DMS79 treated with DMSO at 0.1 percent for 48 hours (cell line): ENCODE measurements at places on chromosomes 13 and 19.
A peak's percentile ranks its signal among the peaks of the same experiment; 100 is the strongest.

- DNase-seq = no peak
Observed at GRCh38 chr19:2188708-2189385, 25.1 kb downstream of the DOT1L start.

GRCh38 chr13:34464011-34464410 lies 478.1 kb upstream of the NBEA start:
- no peak for DNase-seq

DNA sequence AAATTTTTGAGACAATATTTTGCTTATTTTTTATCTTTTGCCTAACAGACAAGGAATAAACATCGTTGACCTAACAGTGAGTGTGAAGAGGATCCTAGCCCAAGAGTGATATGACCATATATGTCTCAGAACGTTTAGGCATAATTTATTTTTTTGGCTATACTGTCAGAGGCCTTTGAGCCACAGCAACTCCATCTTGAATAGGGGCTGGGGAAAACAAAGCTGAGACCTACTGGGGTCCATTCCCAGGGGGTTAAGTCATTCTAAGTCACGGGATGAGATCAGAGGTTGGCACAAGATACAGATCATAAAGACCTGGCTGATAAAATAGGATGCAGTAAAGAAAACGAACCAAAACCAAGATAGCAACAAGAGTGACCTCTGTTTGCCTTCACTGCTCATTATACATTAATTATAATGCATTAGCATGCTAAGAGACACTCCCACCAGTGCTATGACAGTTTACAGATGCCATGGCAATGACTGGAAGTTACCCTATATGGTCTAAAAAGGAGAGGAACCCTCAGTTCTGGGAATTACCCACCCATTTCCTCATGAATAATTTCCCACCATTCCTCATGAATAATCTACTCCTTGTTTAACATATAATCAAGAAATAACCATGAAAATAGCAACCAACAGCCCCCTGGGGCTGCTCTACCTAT lies 510.9 kb upstream of the PCDH9 start:
- no peak for DNase-seq

GRCh38 chr13:20609145-20609544 lies 42.2 kb downstream of the IFT88 start:
- no peak for DNase-seq

DNA sequence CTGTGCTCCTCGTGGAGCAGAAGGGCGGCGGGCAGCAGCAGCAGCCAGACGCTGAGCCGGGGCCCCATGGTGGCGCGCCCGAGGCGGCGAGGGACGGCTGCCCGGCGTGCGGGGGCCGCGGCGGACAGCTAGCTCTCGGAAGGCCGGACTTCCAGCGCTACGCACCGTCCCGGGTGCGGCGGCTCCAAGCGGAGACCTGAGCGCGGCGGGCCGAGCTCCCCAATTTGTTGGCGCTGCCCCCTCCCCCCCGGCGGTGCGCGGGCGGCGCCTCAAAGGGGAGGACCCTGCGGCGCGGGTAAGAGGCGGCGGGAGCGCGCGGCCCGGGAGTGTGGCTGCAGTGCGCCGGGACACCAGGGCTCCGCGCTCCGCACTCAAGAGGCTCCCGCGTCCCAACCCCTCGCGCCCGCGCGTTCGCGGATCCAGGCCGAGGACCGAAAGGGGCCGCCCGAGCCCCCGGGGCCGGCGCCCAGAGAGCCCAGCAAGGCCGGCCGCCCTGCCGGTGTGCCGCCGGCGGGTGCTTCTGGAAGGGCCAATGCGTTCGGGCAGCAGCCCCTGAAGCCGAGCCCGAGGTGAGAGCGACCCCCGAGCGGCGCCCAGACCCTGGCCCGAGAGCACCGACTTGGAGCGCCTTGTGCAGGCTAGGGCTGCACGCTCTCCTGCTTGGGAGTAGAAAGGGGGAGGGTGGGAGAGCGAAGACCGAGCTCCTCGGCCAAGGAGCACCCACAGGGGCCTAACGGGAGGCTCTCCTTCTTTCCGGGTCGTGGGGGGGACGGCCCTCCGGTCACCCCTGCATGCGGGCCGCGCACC lies at the start of the genes COL4A1 and COL4A2:
TSS of gene COL4A1 (minus strand) at position 198 of the 807 bp plus-strand sequence. CDS start at position 68, 130 bp downstream.
TSS of gene COL4A2 (plus strand) at position 325 of the 807 bp plus-strand sequence. CDS start 620 bp downstream, outside the sequence.
- peak; percentile 74 for DNase-seq

DNA sequence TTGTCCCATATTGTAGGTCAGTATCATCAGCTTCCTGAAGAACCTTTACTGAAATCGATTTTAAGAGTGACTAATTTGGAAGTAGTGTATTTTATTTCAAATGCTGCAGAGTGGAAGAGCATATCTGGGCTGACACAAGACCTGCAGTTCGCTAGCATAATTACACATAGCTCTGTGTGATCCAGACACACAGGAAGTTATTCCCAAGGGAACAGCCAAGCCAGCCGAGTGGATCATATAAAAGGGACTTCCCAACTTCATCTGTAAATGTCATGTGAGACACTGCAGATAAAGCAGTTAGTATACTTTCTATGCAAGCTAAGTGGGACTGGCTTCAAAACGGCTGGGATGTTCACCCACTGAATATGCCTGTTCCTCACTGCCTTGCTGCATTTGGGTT lies 760.4 kb downstream of the SLITRK1 start:
- no peak for DNase-seq

GRCh38 chr19:46409191-46409590 lies 4.2 kb downstream of the CCDC8 start:
- no peak for DNase-seq

DNA sequence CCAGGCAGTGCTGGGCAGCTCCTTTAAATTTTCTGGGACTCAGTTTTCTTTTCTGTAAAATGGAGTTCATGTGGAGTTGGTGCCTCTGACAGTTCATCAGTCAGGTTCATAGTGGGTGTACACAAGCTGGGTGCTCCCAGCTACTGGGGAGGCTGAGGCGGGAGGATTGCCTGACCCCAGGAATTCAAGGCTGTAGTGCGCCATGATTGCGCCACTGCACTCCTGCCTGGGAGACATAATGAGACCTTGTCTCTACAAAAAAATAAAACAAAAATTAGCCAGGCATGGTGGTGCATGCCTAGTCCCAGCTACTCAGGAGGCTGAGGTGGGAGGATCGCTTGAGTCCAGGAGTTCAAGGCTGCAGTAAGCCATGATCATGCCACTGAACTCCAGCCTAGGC lies 21.1 kb downstream of the IQCN start:
- no peak for DNase-seq

DNA sequence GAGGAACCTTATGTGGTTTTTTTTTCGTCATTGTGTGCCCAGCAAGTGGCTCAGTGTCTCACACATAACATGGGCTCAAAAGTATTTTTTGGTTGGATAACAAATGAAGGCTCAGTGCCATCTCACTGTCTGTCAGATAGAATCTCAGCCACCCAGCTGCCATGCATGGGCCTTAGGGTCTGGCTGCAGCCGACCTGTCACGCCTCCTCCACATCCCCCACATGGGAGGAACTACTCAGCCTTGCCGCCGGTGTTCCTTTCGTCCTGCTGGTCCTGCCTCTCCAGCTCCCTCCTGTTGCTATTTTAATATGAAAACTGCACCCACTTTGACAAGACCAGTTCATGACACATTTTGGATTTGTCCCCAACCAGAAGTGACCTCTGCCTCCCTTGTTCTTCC lies 121.2 kb downstream of the SHISA2 start:
- DNase-seq = no peak
